ENCODE measurements at places on chromosomes 2 and 18. TPM values are rescaled to one million over a fixed set of nuclear protein-coding genes. Genes with fewer than 3 reads are reported as not detected.

Gene FAHD2B
- total RNA-seq: 32.4 TPM

Gene EPB41L3
- total RNA-seq: 17.0 TPM

Gene RAB12
- 80.4 TPM for total RNA-seq

DNA sequence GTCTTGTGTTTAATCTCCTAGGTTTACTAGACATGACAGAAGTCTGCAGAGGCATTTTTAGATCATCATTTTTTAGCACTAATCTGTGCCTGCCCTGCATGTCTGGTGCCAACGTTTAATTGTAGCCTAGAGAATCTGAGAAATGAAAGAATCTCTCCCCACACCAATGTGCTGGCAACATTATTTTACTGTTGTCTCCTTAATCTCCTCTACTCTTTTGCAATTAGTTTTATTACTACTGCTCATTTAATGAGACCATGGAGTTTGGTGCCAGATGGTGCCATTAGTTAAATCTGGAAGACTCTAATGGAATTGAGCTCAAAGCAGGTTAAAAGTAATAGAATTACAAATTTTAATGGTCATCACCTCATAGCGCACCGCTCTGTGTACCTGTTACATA, 4.0 kb upstream of the SPP2 start:
- no peak for DNase-seq
- H3K27ac ChIP-seq: no peak overlapping the region
- 0 out of 2 replicates have a peak, but pooled peaks cover 4% of the 10 kb centered on the region for H3K4me1 ChIP-seq
- no peaks in the 10 kb centered on the region for H3K36me3 ChIP-seq
- H3K27me3 ChIP-seq: no peaks in the 10 kb centered on the region
- no peak overlapping the region for H3K4me3 ChIP-seq

GRCh38 chr18:70260683-70261082, 28.2 kb upstream of the SOCS6 start:
- no peak overlapping the region for H3K27ac ChIP-seq
- no peak for DNase-seq
- H3K27me3 ChIP-seq: no peaks in the 10 kb centered on the region
- H3K4me3 ChIP-seq: no peak overlapping the region

GRCh38 chr2:210503725-210504191, 27.2 kb upstream of the LANCL1 start:
- no peaks in the 10 kb centered on the region for H3K36me3 ChIP-seq
- H3K27me3 ChIP-seq: no peaks in the 10 kb centered on the region
- no peak overlapping the region for H3K4me3 ChIP-seq
- peak; percentile 3 for DNase-seq
- peaks cover 5% of the 10 kb centered on the region for H3K4me1 ChIP-seq

All from GM23338 (cell line).